RKO (cell line): ENCODE measurements at places on chromosomes 11 and 22.

DNA sequence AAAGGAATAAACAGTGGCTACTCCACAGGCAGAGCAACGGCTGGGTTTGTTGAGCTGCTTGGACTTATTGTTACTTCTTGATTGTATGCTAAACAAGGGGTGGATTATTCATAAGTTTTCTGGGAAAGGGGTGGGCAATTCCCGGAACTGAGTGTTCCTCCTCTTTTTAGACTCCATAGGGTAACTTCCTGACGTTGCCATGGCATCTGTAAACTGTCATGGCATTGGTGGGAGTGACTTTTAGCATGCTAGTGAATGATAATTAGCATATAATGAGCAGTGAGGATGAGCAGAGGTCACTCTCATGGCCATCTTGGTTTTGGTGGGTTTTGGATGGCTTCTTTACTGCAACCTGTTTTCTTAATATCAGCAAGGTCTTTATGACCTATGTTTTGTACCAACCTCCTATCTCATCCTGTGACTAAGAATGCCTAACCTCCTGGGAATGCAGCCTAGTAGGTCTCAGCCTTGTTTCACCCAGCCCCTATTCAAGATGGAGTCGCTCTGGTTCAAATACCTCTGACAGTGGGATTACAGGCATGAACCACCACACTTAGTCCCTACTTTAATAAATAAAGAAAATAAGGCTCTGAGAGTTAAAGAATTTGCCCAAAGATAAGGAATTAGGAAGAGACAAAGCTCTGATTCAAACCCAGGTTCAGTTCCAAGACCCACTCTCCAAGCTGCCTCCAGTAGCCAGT, 65.6 kb upstream of the CLMP start:
- no peak for DNase-seq

- peak; percentile 27 for DNase-seq
Measured at GRCh38 chr11:29293825-29294224, 723.0 kb downstream of the KCNA4 start.

GRCh38 chr11:125514336-125515101, 18.5 kb upstream of the FEZ1 start:
- no peak for DNase-seq

- DNase-seq: no peak
Measured at GRCh38 chr11:111246956-111247355, 1.4 kb downstream of the POU2AF2 start.

- DNase-seq: peak; percentile 33
Measured at GRCh38 chr11:125345421-125346178, 150.5 kb downstream of the FEZ1 start.

- DNase-seq: no peak
Measured at GRCh38 chr11:71931245-71931602, 2.4 kb downstream of the RNF121 start.

- no peak for DNase-seq
Measured at GRCh38 chr11:9455722-9456121, 5.1 kb upstream of the ZNF143 start.

DNA sequence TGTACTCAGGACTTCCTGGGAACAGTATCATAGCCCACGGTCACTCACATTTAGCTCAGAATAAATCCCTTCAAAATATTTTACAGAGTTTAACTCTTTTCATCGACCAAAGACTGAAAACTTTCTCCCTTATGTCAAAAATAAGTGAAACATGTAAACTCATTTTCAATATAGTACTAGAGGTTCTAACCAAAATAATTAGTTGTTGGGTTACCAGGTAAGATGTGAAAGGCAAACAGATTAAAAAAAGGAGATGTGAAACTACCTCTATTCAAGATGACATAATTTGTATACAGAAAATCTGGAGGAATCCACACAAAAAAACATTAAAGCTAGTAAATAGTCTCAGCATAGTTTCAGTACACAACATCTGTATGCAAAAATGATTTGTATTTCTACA, 20.3 kb downstream of the XKR3 start:
- no peak for DNase-seq

DNA sequence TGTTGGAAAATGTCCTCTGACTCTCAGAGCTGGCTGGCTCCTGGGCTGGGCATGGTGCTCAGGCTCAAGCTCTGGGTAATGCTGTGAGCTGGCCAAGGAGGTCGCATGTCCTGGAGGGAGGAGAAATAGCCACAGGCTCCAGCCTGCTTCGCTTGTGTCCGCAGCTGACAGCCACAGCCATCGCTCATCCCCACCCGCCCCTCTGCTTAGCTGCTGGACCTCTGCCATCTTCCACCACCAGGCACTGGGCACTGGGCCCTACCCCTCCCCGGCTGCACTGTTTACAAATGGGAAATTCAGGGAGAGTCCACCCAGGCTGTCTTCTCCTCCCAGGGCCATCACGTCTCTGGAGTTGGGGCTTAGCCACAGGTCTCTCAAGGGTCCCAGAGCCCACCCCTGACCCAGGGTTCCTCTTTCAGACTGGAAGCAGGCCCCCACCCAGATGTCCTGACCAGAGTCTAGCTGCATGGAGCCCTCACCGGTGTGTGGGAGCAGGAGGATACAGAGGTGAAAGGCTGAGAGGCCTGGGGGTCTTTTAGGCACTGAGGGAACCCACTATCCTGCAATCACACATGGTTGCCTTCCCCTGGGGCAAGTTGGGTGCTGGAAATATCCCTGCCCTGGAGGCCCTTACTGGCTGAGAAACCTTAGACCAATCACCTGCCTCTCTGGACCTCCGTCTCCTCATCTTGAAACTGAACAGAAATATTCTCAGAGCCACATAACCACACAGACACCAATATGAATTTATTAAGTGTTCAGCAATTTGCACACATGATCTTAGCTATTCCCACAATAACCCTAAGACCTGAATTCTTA, 62.7 kb downstream of the CD82 start:
- DNase-seq: no peak

- DNase-seq: no peak
Measured at GRCh38 chr11:37963440-37963839, 1365.4 kb upstream of the RAG2 start.

GRCh38 chr11:114876234-114876633, 197.9 kb downstream of the NXPE2 start:
- no peak for DNase-seq

DNA sequence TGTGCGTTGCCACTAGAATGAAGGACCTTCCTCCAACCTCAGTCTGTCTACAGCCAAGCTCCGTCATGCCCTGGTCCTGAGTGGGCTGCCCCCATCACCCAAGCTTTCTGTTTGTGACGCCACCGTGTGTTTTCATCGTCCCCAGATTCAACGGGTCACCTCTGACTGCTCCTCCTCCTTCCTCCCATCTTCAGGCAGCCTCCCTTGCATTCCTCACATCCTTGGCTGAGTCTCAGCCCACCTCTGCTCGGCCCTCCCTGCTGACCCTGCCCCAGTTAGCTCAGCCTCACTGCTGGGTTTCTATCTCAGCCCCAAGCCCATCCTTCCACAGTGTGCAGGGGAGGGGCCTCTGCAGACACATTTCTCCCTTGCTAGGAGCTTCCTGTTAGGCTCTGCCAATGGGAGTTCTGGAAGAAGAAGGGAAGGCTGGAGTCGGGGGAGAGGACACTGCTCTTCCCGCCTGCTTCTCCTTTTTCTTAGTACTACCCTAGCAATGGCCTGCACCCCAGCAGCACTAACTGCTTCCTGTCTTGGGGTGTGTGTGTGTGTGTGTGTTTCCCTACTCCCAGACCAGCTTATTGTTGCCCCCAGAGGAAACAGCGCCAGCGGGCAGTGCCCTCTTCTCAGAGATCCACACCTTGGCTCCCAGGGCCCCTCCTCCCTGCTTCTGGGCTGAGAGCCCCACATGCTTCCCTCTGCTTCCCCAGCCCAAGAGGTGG, 5.2 kb downstream of the IFT27 start:
- no peak for DNase-seq

DNA sequence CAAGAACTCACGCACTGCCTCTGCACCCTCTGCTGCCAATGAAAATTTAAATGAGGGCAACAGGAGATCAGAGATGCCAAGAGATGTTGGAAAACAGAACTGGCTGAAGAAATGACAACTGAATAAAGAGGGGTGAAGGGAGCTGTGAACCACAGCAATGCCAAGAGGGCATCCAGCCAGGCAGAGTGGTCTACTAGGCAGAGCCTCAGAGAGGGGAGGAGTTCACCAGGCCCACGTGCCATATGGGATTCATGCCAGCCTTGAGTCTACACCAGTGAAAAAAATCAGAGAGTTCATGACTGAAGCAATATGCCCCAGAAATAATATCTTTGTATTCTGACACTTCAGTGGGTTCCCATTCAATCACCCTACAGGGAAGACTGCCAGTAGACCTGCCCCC, 4.4 kb downstream of the APOL2 start:
- DNase-seq: no peak

DNA sequence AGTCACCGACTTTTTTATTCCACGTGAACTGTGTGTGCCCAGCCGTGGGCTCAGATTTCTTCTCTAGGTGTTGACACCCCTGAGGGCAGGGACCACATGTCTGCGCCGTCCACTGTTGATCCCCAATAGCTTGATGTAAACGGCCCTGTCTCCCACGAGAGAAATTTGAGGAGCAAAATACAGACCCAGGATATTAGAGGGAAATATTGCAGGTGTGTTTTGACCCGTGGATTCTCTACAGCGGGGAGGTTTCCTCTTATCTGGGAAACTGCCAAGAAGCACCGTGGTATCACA, 437.5 kb downstream of the TBC1D22A start:
- no peak for DNase-seq

- DNase-seq: no peak
Measured at GRCh38 chr22:30212996-30213441, 33.5 kb downstream of the LIF start.

DNA sequence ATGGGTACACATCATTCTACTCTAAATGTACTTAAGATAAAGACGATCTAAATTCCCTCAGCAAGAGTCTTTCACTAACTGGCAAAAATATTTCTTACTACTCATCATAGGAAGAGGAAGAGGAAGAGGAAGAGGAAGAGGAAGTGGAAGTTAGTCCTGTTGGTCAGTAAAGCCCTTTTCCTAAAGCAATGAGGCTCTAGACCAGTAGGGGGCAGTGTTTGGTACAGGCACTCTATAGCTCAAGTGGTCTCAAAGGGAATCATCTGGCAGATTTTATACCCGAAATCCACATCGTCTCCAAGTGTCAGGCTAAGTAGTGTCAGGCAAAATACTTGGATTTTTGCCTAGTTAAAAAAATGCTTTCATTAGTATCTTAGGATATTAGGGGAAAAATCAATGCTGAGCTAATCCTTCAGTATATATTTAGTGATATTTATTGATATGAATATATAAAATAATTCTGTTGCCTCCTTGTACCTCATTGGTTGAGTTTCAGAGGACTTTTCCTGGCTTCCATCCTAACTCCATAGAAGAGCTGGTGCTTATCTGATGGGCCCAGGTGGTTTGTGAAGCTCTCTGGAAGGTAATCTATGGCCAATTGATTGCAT, 7.7 kb downstream of the BLID start:
- DNase-seq: peak; percentile 34

DNA sequence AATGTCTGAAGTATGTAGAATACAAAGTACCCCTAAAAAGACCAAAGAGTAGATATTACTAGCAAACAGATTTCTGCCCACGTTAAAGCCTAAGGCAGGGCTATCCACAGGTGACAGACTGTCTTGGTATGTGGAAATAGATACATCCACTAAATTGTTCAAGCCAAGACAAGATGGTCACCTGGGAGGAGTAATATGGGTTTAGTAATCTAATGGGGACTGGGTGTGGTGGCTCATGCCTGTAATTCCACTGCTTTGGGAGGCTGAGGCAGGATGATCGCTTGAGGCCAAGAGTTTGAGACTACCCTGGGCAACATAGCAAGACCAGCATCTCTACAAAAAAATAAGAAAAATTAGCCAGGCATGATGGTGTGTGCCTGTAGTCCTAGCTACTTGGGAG, 7.5 kb downstream of the SGSM3 start:
- no peak for DNase-seq

DNA sequence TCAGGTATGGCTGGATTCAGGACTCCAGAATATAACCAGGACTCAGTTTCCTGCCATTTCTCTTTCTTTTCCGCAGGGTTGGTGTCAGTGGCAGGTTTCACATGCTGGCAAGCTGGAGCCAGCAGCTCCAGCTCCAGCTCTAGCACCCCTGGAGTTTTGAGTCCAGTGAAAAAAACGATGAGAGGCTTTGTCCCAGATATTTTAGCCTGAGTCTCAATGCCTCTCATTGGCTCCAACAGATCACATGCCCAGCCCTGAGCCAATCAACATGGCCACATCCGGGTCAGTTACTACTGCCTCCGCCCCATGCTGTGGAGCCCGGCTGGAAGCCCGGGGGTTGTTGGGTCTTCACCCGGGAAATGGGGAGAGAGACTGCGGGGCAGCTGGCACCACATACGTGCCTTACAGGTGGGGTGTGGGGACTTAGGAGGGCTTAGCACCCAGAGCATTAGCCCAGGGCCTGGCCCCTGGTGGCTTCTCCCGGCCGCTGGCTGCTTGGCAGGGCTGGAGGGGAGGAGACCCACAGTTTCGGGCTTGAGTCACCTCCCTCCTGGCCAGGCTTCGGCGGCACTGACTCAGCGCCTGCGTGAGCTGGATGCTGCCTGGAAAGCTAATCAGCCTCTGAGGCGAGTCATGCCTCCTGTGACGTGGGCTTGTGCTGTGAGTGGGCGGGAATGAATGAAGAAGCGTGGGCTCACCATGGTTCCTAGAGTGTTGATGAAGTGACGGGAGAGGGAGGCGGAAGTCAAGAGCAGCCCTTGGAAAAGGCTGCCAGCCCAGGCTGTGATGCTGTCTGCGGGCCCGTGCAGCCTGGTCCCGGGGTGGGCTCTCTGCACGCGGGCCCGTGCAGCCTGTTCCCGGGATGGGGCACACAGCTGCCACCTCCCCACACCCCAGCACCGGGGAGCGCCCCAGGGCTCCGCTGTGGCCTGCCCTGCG, 15.3 kb upstream of the MRTFA start:
- peak; percentile 99 for DNase-seq

- no peak for DNase-seq
Measured at GRCh38 chr22:39871008-39871798, 22.4 kb downstream of the ENTHD1 start.

DNA sequence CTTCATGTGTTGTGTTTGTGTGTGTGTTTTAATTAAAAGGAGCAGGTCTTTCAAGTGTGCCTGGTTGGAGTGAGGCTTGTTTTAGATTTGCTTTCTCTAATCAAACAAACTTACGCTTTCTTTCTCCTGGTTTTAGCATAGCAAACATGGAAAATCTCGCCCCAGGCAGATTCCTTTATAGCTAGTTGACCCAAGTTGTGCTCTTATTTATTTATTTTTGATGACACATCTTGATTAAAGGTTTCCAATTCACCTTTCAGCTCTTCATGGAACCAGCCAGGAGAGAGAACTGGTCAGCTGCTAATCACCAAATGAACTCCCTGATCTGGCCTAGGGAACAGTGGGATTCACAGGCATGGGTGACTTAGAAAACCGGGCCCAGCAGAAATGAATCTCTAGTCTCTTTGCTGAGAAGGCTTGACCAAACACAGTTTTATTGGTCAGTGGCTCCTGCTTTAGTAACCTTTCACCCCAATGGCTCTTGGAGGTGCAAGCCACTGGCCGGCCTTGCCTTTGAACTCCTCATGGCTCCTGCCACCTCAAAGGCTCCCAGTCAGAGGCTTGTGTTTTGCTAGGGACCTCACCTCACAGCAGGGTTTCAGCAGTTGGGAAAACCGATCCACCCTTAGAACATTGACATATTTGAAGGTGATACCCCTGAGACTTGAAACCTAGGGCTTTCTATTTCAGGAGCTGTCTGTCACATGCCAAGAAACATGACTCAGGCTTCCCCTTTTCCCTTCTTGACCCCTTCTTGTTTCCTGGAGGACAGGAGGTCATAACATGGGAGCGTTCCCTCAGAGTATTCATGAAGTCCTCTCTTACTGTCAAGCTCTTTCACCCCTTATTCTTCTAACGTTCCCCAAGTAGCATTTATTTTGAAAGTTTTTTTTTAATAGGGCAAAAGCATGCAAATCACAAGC, 48.8 kb downstream of the EXT2 start:
- DNase-seq: no peak
